ENCODE measurements at places on chromosomes 3 and 15. TPM values are rescaled to one million over a fixed set of nuclear protein-coding genes. Genes with fewer than 3 reads are reported as not detected.

DNA sequence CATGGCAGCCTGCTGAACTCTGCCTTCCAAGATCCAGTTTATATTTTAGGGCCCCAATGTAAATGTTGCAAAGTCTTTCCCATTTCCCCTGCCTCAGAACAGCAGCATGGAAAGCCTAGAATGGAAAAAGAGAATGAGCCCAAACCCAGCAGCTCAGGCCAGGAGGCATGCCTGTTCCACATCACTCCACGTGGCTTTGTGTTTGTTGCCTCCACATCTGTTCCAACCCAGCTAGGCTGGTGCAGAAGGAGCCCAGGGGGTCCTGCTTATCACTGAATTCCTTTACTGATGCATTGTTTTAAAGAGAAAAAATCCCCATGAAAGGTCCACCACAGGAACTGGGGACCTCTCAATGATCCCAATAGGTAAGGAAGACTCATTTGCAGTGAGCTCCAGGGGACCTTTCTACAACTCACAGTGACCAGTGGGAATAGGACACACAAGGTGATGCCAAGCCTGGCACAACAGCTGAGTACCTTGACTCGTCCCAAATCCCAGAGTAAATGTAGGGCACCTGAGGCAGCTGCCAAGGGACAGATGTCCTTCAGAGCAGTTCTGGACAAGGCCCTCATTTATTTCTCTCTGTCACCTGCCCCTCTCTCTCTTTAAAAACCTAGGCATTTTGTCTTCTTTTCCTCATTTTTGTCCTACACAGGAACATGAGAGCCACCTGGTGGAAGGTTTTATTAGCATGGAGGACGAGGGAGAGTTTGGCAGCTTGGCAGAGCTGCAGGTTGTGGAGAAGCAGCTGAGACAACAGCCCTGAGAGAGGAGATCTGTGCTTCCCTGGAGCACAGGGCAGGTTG is 41.7 kb upstream of the ADAMTS17 start:
- DNase-seq = peak; percentile 12

GRCh38 chr3:177673112-177673914 is 476.0 kb upstream of the TBL1XR1 start:
- no peak for DNase-seq

Gene CPN2
- total RNA-seq = not detected

DNA sequence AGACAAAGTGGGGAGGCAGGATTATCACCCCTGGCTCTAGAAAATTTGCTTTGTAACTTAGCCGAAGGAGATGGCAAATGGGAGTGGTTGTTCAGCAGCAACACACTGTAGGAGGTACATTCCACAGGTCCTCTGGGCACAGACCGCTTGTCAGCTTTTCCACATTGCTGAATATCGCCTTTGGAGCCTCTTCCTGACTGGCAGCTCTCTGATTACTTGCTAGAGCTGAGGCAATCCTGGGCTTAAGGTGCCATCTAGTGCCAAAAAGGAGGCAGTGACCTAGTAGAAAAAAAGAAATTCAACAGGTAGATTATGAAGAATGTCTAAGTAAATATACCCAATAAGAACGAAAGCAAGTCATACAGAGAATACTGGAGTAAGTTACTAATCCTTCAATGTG is 13.1 kb upstream of the SCN5A start:
- no peak for DNase-seq

Gene SLC2A2
- total RNA-seq = not detected

DNA sequence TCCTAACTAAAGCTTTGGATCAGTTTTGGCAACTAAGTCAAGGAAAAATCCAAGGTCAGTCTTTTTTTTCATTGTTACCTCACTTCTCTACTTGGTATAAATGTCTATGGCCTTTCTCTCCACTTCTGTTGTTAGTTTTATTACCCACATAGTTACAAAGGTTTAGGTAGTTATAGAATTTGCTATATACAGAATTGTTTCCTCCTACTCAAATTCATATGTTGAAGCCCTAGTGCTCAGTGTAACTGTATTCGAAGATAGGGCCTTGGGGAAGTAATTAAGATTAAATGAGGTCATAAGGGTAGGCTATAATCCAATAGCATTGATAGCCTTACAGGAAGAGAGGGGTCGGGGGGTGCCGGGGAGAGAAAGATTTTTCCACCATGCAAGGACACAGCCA is 19.7 kb upstream of the STIMATE start:
- DNase-seq = no peak

Gene TM4SF1
- total RNA-seq = 22.4 TPM

DNA sequence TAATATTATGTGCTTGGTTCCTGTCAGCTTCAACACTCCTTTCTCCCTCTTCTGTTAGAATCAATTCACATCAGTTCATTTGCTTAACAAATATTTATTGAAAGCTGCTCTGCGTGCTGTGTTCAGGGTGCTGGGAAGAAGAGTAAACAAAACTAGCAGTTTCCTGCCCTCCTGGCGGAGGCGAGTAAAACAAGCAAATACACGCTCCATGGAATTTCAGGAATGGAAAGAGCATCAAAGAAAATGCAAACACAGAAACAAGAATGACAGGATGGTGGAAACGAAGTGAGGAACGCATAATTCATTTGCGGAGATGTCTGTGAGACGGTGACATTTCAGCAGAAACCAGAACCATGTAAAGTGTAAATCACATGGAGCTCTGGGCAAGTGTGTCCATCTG is 49.4 kb upstream of the SPTSSB start:
- DNase-seq = no peak

GRCh38 chr3:146537603-146538002 is 6.8 kb downstream of the PLSCR1 start:
- DNase-seq = no peak

GRCh38 chr3:194938845-194939531 is 253.3 kb downstream of the FAM43A start:
- DNase-seq = peak; percentile 41

GRCh38 chr3:181955566-181955965 is 243.8 kb downstream of the SOX2 start:
- DNase-seq = no peak

Gene HES1
- total RNA-seq = 14.3 TPM

GRCh38 chr15:29451201-29451781 is 181.7 kb upstream of the NSMCE3 start:
- no peak for DNase-seq

DNA sequence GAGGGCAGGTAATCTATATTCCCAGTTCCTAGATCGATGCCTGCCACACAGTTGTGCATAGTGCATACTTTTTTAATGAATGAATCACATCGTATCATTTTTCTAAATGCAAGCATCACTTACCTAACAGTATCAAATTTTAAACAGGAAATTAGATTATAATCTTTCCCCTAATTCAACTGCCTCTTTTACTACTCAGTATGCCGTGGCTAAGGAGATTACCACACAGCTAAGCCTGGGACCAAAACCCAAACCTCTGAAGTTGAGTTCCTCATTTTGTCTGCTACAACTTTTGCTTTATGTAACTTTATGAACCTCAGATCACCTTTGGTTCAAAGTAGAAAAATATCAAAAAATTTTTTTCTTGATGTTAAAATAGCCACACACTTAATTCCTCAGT is 53.2 kb upstream of the FNDC3B start:
- no peak for DNase-seq

GRCh38 chr15:85383470-85384148 is 3.2 kb downstream of the AKAP13 start:
- no peak for DNase-seq

DNA sequence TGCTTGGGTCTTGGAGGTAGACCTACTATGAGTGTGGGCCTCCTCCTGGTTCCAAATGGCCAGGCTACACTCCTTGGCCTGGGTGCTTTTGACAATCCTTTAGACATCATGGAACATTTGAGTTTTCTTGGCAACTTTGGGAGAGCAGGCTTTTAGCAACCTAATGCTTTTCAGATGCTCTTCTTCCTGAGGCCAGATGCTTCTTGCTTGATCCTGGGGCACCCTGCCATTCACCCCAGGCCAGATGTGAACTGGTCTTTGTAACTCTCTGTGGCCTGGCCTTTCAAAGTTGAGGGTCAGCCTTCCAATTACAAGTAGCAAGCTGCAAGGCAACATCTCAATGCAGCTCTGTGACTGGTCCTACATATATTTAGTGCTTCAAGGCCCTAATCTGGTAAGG is 40.5 kb downstream of the RTP1 start:
- DNase-seq = no peak

DNA sequence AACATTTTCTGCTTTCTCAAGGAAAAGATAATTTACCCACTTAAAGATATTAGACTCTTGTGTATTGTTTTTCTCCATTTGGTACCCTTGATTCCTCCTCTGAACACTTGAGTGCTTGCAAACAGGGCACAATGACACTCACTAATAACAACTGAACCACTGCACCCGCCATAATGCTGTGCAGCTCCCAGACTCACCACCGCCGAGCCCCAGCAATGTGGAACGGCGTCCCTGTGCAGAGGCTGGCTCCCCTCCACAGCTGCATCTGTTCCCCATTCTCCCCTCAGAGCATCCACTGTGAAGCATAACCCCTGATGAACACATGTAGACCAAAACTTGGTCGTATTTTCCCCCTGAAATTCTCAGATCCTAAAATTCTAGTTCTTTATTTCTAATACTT is 276.2 kb upstream of the PLSCR5 start:
- DNase-seq = no peak

Gene GOLGA6L7
- total RNA-seq = not detected

- DNase-seq = no peak
Observed at GRCh38 chr15:88678755-88679154, 39.9 kb downstream of the ISG20 start.

Gene LRTM1
- total RNA-seq = not detected

DNA sequence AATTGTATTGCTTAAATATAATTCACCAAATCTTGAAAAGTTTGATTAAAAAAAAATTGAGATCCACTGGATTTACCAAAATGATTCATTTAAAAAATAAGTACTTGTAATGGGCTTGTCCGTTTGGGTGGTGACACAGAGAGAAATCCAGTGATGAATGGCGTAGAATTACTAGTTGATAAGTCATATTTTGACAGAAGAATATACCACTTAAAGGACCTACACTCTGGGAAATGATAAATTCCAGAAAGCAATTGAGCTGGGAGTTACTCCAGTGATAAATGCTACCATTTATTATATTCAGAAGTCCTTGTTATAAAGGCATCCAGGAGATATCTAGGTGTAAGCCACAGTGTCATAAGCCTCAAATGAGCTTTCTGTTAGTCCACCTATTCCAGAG is 141.8 kb upstream of the CFAP20DC start:
- DNase-seq = no peak

Gene VILL
- total RNA-seq = 8.6 TPM

GRCh38 chr3:177358091-177358976 is 161.1 kb upstream of the TBL1XR1 start:
- peak; percentile 41 for DNase-seq

Gene ADGRG7
- not detected for total RNA-seq

Gene SEC62
- 66.9 TPM for total RNA-seq

- no peak for DNase-seq
Observed at GRCh38 chr15:35448294-35448693, 97.7 kb downstream of the DPH6 start.

Gene BDH1
- total RNA-seq = 15.3 TPM

GRCh38 chr3:197746209-197746608 is 3.5 kb upstream of the FYTTD1 start:
- no peak for DNase-seq

Gene LMAN1L
- 0.09 TPM for total RNA-seq

Gene SCN11A
- total RNA-seq = 0.64 TPM

- DNase-seq = no peak
Observed at GRCh38 chr3:10474847-10475246, 30.5 kb downstream of the ATP2B2 start.

DNA sequence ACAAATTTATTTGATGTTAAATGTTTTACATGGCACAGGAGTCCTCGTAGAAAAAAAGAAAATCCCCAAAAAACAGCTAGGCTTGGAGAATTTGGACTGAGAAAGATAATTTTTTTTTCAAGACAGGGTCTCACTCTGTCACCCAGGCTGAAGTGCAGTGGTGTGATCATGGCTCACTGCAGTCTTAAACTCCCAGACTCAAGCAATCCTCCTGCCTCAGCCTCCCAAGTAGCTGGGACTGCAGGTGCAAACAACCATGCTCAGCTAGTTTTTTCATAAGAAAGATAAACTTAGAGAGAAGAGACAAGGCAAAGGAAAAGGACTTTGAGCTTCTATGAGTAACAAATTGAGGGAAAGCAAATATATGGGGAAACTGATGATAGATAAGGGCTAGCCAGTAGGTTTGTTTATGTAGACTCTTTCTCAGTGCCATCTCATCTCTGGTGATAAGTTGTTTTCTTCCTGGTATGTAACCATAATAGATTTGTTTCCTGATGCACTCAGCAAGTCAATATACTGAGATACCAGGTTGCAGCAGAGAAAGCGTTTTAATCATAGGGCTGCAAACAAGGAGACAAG is 13.1 kb upstream of the TRMT10C start:
- no peak for DNase-seq

DNA sequence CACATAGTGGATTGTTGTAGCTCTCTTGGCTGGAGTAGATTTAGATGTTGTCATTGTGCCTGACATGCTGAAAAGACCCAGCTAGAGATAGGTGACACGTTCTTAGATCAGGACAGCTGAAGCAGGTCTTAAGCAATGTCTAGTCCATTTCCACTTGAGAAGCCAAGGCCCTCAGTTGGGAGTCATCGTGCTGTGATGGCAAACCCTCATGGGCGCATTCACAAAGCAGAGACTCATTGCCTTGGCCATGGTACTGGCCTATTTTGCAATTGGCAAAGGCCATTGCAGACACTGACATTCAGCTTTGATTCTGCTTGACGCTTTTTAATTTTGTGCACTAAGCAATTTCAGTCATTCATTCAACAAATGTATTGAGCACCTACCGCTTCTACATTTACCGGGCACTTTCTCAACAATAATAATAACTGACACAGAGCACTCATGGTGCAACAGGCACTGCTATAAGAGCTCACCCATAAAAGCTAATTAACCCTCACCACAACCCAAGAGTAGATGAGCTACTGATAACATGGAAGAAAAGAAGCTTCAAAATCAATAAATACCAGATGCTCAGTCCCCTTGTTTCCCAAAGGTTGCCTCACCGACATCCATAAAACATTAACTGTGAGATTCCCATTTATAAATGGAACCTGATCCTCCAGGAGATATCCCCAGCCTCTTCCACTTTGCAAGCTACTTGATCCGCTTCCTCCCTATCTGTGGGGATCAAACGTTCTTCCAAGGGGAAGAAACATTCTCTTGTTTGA is 200.1 kb downstream of the TLE3 start:
- no peak for DNase-seq

DNA sequence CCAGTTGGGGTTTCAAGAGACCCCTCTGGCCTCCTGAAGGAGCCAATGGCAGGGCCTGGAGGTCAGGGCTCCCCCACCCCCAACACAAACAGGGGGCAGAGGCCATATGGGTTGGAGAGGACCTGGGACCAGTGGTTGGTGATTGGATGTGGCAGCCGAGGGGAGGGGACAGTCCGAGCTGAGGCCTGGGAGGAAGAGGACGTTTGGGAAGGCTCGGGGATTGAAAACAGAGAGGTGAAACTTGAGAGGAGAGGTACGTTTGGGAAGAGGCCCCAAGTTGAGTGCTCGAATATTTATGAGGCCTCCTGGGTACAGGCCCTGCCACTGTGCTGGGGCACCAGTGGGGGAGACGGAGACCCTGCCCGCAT is 53.7 kb downstream of the DNAJB8 start:
- no peak for DNase-seq

Gene RTP3
- not detected for total RNA-seq

Gene SMCO1
- not detected for total RNA-seq

Gene LRRC2
- 0.64 TPM for total RNA-seq
